Activated naive CD4-positive, alpha-beta T cell (primary cell): ENCODE measurements at places on chromosomes 12 and 14.

- no peak for DNase-seq
Measured at GRCh38 chr12:105822131-105823105, 316.3 kb downstream of the NUAK1 start.

- DNase-seq: no peak
Measured at GRCh38 chr12:98371419-98371818, 144.0 kb upstream of the TMPO start.

GRCh38 chr14:23361320-23361719 is 3.7 kb downstream of the EFS start:
- no peak for DNase-seq

- no peak for DNase-seq
Measured at GRCh38 chr12:125453751-125454150, 388.5 kb downstream of the AACS start.

DNA sequence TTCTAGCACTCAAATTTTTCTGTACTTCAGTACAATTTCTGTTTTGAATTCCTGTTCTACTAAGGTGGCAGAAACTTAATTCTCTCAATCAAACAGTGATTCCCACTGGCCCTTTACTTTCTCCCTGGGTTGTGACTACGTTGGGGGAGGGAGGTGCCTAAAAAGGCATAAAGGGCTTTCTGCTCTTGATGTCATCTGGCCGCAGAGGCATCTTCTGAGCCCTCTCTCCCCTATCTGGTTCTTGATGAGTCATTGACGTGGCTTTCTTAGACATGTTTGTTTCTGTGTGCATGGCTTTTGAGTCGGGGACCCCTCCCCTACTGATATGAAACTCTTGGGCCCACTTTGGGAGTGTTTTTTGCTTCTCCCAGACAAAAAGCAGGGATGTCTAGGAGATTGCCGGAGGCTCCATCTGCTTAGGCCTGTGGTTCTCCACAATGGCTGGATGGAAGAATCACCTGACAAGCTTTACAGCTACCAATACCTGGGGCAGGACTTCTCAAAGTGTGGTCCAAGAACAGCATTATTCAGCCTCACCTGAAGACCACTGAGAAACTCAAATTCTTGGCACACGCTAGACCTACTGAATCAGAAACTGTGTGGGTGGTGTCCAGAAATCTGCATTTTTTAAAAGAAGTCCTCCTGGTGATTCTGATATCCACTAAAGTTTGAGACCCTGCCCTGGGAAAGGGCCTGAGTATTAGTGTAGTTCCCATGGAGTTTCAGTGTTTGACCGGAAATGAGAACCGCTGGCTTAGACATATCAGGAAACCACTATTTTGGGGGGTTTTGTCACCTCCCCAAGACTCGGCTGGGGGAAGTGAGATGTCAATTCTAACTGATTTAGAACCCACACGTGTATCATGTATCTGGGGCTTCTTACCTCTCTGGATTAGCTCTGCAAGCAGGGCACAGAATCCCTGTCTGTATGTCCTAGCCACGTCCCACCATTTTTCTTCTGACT is 395.7 kb upstream of the PDE3A start:
- no peak for DNase-seq

DNA sequence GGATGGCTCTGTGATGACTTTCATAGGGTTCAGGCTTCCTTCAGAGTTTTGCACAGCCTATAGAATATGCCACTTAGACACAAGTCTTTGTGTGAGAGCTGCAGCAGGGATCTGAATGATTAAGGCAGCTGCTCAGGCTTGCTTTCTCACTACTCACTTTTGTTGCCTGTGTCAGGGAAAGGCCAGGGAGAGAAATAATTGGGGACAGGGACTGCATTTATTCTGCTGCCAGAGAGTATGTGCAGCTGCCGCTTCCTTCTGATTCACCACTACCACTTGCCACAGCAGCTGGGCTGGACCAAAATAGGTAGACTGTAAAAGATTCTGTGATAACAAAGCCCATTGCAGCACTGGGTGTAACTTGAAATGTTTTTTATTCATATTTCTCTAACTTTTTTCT is 49.7 kb downstream of the TRMT5 start:
- no peak for DNase-seq

DNA sequence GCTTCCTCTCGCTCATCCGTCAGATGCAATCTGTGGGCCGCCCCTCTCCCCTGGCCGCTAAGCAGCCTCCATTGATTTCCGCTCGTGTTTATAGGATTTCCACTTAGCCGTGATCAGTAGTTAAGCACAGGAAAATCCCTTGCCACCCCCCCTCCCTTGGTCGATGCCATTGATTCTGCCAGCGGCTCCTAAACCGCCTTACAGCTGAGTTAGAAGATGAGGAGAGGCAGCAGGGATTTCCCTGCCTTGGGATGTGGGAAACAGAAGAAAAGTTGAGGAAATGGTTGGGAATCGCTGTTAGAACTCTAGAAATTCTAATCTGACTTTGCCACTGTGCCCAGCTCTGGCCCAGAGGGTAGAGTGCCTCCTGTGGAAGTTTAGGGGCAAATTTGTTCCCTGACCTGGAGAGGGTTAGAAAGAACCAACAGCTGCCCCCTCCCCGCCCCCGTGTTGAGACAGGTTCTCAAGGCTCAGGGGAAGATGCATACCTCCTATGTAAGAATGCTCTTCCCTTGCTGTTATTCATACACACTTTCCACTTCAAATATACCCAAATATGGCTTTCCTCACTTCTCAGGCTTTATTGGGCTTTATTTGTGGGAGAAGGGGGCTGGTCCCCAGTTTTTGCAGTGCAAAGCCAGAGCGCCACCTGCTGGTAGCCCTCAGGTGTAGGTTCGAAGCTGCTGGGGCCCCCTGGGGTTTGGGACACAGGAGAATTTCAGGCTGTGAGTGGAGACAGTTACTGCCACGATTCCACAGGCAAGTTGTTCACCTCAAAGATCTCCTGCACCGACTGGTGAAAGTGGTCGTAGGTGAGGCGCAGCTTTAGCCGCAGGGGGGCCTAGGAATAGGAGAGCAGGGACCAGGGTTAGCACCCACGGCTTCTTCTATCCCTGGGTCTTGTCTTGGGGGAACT is 3.2 kb downstream of the THTPA start:
- peak; percentile 62 for DNase-seq

DNA sequence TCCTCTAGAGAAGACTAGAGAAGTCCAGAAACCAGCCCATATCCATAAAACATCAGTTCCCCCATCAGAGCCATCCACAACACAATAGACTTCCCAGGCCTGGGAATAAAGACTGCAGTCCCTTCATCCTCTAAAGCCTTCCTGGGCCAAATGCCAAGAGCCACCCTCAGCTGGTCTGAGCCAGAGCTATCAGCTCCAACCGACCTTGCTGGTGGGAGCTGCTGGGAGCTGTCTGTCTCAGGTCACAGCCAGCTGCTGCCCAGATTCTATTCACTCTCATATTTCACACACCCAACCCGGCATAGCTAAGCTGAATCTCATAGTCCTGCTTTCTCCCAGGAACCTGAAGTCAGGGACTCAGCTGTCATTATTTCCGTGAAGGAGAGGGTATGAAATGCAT is 10.9 kb upstream of the TFCP2 start:
- no peak for DNase-seq

GRCh38 chr14:22185191-22185590 is 403.8 kb downstream of the DAD1 start:
- DNase-seq: no peak

DNA sequence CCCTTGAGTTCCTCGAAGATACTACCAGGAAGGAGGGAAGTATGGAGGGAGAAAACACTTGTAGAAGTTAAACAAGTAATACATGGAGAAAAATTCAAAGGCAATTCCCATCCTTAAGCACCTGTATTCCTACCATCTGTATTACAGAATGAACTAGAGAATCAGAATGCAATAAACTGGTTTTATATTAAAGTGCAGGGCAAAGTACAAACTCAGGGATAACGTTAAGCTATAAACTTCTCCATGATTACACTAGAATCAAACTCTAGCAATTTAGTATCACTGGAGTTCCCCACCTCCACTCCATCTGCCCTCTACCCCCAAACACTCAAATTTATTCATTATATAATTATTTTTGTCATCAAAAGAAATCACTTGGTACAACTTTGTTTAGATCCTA is 13.1 kb downstream of the PAWR start:
- DNase-seq: no peak

GRCh38 chr14:75292886-75293285 is 14.3 kb downstream of the FOS start:
- no peak for DNase-seq

DNA sequence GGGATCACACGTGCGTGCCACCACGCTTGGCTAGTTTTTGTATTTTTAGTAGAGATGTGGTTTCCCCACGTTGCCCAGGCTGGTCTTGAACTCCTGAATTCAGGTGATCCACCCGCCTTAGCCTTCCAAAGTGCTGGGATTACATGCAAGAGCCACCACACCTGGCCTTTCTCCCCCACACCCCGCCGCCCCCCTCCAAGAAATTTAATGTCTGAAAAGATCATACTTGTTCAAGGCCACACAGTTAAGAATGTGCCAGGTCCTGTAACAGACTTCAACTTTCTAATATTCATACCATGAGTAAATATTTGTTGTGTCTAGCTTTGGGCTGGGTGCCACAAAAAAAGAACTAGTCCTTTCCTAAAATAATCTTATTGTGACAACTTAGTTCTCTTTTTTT is 9.1 kb downstream of the GATC start:
- no peak for DNase-seq

GRCh38 chr14:104576970-104577332 is 2.6 kb upstream of the C14orf180 start:
- no peak for DNase-seq

DNA sequence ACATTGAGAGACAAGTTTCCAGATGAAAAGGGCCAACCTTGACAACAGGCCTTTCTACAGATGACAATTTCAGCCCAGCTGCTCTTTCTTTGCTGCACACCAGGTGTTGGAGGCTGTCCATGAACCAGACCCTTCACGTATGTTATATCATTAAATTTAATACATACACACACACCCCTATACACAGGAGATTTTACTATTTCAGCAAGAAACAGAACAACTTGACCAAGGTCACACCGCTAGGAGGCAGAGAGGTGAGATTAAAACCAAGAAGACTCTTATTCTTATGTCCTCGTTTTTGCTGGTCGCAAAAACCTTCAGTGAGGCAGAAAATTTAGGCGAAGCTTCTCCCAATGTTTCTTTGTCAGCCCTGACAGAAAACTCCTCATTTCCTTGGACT is 1585.9 kb downstream of the AACS start:
- DNase-seq: no peak

DNA sequence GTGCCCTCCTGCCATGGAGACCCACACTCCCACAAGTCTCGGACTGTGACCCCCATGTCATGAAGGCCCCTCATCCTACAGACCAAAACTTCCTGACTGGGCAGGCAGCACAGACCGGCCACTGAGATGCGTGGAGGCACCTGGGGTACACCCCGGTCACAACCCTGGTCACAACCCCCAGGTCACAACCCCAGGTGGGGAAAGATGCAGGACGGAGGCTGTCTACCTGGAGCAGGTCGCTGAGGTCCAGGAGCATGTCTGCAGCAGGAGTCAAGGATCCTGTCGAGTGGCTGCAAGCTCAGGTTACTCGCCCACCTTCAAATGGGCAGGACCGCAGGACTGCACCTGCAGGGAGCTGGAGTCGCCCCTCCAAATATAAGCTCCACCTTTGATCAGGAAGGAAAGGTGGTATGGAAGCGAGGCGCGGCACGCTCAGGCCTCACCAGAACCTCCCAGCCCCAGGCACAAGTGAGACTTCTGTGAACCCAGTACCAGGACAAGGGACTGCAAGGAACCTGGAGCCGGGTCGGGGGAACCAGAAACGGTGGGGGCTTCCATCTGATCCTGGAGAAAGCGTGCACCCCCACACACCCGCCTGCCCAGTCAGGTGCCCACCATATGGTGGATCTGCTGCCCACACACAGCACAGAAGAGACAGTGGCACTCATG is 8.1 kb downstream of the BTBD6 start:
- no peak for DNase-seq

DNA sequence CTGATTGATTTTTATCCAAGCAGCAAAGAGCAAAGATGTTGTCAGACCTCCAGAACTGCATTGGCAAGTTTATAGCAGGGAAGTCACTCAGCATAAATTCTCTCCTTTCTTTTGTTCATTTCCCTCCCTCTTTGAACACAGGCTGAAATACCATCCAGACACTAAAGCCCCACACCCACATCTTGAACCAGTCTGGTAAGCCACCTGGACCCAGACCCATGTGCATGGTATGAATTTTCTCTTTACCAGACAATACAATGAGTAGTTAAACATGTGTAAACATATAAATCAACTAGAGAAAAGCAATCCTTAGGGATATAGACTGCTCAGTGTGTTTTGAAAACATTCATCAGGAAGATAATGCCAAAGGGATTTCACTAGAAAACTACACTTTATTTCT is 488.3 kb upstream of the FLRT2 start:
- DNase-seq: no peak

DNA sequence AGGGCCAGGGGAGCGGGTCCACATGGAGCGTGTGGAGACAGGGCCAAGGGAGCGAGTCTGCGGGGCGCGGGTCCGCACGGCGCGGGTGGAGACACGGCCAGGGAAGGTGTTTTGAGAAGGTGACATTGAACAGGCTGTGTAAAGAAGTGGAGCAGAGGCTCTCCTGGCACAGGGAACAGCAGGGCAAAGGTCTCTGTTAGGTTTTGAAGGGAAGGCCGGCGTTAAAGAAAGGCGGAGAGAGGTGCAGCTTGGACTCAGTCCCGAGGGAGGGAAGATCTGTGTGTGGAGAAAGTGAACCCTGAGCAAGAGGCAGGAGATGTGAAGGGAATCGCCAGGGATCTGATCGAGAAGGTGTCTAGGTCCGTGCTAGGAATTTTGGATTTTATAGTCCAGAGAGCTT is 1.8 kb downstream of the PXMP2 start:
- no peak for DNase-seq

GRCh38 chr12:132804426-132804861 is 24.2 kb downstream of the GOLGA3 start:
- DNase-seq: no peak

DNA sequence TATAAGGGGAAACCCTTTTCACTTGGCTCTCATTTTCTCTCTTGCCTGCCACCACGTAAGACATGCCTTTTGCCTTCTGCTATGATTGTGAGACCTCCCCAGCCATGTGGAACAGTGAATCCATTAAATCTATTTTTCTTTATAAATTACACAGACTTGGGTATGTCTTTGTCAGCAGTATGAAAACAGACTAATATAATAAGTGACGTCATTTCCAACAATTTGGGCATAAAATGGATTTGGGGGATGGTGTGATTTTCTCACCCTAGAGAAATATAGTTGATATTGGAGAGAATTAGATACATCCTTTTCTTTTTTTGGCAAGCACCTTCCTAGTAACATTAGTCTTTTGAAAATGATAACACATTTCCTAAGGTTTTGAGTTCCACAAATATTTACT is 490.5 kb downstream of the TMEM132D start:
- DNase-seq: no peak

DNA sequence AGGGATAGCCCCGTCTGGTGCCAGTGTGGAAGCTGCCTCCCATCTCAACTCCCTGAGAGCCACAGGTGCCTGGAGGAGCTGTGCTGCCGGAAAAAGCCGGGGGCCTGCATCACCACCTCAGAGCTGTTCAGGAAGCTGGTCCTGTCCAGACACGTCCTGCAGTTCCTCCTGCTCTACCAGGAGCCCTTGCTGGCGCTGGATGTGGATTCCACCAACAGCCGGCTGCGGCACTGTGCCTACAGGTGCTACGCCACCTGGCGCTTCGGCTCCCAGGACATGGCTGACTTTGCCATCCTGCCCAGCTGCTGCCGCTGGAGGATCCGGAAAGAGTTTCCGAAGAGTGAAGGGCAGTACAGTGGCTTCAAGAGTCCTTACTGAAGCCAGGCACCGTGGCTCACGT is 25.5 kb upstream of the P2RX4 start:
- no peak for DNase-seq

- DNase-seq: no peak
Measured at GRCh38 chr14:87449016-87449415, 544.0 kb downstream of the GALC start.
